ENCODE measurements at places on chromosomes 6 and 20. TPM values are rescaled to one million over a fixed set of nuclear protein-coding genes. Genes with fewer than 3 reads are reported as not detected.

The CAP2 gene
- total RNA-seq = 20.9 TPM

The CLPSL1 gene
- total RNA-seq = not detected

The CLVS2 gene
- total RNA-seq = not detected

The GJA10 gene
- not detected for total RNA-seq

The PTCRA gene
- total RNA-seq = not detected

The UNC5CL gene
- total RNA-seq = 0.12 TPM

The C6orf58 gene
- 0.35 TPM for total RNA-seq

The SLC39A7 gene
- 161 TPM for total RNA-seq

The TFAP2D gene
- total RNA-seq = not detected

The FAM184A gene
- not detected for total RNA-seq

The APOM gene
- 0.51 TPM for total RNA-seq

The OR2B6 gene
- total RNA-seq = not detected

The HSPA1L gene
- 0.12 TPM for total RNA-seq

The TSHZ2 gene
- 16.3 TPM for total RNA-seq

The BRD2 gene
- total RNA-seq = 109 TPM

The HLA-DOA gene
- not detected for total RNA-seq

The ZSCAN16 gene
- total RNA-seq = 0.09 TPM

The CGAS gene
- 2.7 TPM for total RNA-seq

The DXO gene
- 13.5 TPM for total RNA-seq

The NNAT gene
- 0.47 TPM for total RNA-seq

The KCNK15 gene
- total RNA-seq = 1.5 TPM

The EBF4 gene
- 1.7 TPM for total RNA-seq

The IL17A gene
- total RNA-seq = not detected

The HLA-B gene
- 77.2 TPM for total RNA-seq

The GID8 gene
- 21.7 TPM for total RNA-seq

The MATN4 gene
- total RNA-seq = not detected

The TBXT gene
- not detected for total RNA-seq

The PYGB gene
- 149 TPM for total RNA-seq

The TP53TG5 gene
- not detected for total RNA-seq

The MYCT1 gene
- total RNA-seq = 3.1 TPM

The FNDC1 gene
- 0.17 TPM for total RNA-seq

The KHDC1L gene
- total RNA-seq = not detected

The SMLR1 gene
- not detected for total RNA-seq

The ADTRP gene
- total RNA-seq = not detected

The VGLL2 gene
- total RNA-seq = not detected
